Activated T-cell treated with anti-CD3 and anti-CD28 coated beads, Interleukin-2, amount 50 U/mL, for 48 hours (primary cell): ENCODE measurements at places on chromosomes 13 and 19.

- DNase-seq: no peak
Measured at GRCh38 chr19:52219611-52220010, 29.8 kb downstream of the PPP2R1A start.

DNA sequence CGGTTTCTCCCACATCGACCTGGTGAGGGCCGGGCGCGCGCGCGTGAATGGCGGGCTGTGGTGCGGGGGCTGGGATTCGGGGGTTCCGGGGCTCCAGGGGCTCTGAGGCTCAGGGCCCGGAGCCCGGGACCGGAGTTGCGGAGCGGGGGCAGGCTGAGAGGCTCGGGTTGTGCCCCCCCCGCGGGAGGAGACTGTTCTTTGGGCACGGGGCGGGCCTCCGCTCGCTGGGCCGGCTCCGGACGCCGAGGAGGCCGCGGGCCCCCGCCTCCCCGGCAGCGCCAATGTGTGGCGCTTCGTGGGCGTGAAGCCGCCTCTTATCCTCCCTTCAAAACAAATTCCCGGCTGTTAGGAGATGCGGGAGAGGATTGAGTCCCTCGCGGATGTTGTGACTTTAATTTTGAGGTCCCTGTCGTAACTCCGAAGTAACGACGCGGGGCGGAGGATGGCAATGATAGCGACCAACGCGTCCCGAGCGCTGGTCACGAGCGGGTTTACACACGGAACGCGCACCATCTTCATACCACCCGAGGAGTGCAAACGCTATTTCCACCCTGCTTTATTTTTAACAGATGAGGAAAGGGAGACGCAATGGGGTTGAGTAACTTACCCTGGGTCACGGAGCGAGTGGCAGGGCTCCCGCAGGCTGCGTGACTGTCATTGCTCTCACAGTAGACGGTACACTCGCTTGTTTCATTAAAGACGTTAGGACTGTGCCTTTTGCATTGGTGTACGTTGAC is 536 bp downstream of the UBA2 start:
- no peak for DNase-seq

DNA sequence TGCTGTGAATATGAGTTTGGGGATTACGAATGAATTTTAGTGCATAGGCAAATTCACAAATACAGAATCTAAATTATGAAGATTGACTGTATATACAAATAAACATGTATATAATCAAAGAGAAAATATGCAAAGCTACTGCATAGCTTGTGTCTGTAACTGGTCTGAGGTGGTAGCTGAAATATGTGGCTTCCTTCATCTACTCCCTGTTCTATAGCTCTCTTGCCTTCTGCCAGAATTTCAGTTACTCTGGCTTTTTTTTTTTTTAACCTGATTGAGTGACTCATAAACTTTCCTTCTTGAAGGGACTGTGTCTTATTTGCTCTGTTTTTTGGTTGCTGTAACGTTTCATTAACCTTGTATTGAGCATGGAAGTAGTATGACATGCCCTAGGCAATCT is 26.6 kb downstream of the DNAJC3 start:
- DNase-seq: no peak

GRCh38 chr19:49773663-49774350 is 7.0 kb downstream of the AP2A1 start:
- no peak for DNase-seq

DNA sequence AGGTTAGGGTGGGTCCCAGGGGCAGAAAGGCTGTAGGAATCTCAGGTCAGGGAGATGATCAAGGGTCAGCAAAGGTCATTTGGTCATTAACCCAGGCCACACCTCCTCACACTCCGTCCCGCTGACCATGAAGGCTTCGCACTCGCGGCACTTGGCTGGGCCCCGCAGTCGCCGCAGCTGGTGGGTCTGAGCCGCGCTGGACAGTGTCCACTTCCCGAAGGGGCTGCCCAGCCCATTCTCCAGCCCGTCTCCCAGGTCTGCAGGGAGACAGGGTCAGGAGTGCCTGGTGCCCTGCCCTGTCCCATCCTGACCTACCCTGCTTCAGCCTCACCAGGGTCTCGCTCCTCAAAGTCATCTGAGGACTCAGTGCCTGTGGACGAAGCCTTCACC is 7.3 kb upstream of the LPAR2 start:
- no peak for DNase-seq

GRCh38 chr19:20067943-20068342 is 9.9 kb upstream of the ZNF90 start:
- no peak for DNase-seq

GRCh38 chr13:113652404-113653263 is 5.4 kb downstream of the ATP4B start:
- DNase-seq: no peak

DNA sequence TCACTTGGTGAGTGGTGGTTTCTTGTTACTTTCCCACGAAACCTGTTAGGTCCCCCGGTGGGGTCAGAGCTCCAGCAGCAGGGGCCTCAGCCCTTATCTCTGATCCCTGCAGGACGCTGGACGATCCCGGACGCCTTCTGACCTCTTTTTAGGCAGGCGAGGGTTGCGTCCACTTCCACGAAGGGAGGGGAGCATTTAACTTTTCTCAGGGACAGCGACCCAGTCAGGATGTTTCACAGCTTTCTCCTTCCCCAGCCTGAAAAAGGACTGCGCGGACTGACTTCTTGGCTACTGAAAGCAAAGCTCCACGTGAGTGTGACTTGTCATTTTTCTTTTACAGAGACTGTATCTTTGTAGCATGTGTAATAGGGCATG is 692 bp downstream of the ZNF234 start:
- DNase-seq: peak; percentile 42

GRCh38 chr13:21616205-21616866 is 12.4 kb upstream of the MICU2 start:
- no peak for DNase-seq

DNA sequence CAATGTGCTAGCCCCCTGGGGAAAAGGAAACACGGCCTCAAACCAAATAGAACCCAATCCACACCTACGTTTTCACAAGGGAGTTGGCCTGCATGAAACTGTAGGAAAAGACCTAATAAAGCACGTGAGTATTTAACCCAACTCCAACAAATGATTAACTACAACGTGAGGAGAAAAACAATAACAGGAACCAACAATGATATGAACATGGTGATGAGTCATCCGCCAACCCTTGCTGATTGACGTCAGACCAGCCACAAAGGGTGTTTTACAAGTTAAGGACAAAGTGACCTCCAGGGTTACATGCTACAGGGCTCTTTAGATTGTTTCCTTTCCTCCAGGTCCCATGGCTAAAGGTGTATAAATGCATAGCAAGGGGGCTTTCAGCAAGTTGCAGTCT is 460.5 kb downstream of the COG6 start:
- DNase-seq: peak; percentile 51

- DNase-seq: peak; percentile 72
Measured at GRCh38 chr19:55116232-55116858, 1.1 kb downstream of the PPP1R12C start.

DNA sequence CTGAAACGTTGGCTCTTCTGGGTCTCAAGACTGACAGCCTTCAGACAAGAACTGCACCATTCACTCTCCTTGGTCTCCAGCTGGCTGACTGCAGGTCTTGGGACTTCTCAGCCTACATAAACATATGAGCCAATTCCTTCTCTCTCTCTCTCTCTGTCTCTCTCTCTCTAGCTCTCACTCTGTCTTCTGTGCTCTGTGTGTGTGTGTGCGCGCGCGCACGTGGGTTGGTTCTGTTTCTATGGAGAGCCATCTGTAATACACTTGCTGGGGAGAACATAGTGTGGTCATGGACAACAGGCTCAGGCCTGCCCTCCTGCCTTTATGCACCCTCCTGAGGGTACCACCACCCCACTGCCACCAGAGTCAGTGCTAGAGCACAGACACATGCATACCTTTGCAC is 13.7 kb upstream of the SERPINE3 start:
- no peak for DNase-seq

- DNase-seq: no peak
Measured at GRCh38 chr13:39616087-39616694, 13.2 kb upstream of the LHFPL6 start.

DNA sequence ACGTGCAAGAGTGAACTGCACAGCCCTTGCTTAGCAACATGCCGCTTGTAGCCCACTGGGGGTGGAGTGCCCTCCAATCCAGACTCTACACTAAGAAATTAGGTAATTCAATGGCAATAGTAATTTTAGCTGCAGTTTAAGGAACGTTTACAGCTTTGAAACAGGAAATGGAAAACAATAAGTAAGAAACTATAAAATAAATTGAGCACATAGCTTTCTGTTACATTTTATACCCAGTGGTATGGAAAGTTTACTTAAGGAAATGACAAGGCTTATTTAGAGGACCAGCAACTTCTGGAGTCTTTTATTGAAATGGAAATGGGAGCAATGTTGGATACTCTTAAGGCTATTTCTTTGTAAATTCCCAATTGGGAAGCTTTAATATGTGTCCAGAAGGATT is 373.2 kb downstream of the KCNRG start:
- no peak for DNase-seq

- DNase-seq: no peak
Measured at GRCh38 chr19:43811837-43812236, 9.6 kb upstream of the LYPD5 start.

GRCh38 chr13:110509971-110510786 is 51.3 kb downstream of the RAB20 start:
- DNase-seq: no peak

DNA sequence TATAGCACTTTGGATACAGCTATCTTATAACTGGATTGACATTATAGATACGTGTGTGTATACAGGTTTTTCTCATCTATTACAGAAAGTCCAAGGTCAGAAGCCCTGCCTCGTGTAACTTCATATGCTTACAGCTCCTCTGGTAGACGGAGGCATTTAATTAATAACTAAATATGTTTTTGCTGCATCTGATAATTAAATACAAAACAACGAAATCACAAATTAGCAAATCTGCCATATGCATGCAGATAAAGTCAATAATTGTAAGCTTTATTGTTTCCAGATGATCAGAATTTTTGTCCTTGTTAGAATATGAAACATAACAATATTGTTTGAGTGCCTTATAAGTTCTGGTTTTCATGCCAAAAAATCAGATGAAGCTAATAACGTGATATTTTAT is 717.7 kb downstream of the LIG4 start:
- no peak for DNase-seq

GRCh38 chr19:49366110-49366509 is 2.4 kb downstream of the DKKL1 start:
- no peak for DNase-seq

DNA sequence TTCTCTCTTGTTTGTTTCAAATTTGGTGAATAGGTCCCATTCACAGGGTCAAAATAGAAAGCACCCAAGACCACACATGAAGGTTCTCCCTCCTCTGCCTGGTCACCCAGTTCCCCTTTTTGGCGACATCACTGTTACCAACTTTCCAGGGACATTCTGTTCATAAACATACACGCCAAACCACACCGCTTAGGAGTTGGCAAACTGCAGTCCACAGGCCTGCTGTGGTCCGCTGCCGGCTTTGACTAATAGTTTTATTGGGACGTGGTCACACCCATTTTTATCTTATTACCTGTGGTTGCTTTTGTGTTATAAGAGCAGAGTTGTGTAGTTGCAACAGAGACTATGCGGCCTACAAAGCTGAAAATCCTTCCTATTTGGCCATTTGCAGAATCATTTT is 24.2 kb downstream of the UHRF1 start:
- DNase-seq: no peak

DNA sequence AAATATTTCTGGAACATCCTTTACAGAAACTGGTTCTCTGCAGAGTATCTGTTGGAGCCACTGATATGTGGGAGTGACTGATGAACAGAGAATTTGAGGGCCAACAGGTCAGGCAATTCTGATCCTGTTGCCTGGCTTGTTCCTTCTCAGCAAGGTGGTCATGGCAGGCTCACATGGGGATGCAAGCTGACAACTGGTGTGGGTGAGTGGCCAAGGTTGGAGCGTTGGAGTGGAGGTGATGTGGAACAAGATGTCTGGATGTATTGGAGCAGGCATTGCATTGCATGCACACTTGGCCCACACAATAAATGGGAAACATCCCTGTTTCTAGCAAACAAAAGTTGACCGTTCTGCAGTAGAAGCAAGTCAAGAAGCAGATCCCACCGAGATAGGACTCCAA is 380.7 kb downstream of the ZNF536 start:
- no peak for DNase-seq
